ENCODE measurements at places on chromosomes 3 and 15.
A peak's percentile ranks its signal among the peaks of the same experiment; 100 is the strongest.

DNA sequence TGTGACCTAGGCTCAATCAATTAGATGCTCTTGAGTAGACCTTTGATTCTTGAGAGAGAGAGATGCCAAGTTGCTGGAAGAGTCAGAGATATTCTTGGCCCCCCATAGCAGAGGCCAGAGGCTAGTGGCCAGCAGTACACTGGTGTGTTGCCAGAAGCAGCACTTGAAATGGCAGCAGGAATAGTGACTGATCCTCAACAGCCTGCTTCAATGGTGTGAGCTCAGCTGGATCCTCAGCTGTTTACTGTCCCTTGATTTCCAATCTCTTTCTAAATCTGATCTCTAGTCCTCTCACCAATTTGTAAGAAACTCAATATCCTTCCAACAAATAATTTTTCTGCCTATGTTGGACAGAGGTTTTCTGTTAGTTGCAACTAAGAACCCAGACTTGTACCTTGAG is 170.3 kb upstream of the CCDC54 start:
- no peak for DNase-seq

- DNase-seq, result no peak
These were observed 36.8 kb upstream of the KLHL25 start for GRCh38 chr15:85831415-85832113.

DNA sequence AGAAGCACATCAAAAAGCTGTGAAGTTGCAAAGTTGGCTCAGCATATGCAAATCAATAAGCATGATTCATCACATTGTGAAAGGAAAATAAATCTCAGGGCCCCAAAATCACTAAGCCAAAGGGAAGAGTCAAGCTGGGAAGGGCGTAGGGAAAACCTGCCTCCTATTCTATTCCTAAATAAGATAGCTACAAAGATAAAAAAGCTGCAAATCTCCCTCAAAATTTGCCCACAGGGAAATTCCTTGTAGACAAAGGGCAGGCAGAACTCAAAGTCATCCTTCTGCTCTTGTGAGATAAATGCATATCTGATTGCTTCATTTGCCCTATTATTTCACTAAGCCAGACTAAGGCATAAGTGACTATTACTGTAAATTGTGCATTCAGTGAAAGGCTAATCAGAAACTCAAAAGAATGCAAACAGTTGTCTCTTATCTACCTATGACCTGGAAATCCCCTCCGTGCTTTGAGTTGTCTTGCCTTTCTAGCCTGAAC is 30.5 kb upstream of the CCNL1 start:
- no peak for DNase-seq

DNA sequence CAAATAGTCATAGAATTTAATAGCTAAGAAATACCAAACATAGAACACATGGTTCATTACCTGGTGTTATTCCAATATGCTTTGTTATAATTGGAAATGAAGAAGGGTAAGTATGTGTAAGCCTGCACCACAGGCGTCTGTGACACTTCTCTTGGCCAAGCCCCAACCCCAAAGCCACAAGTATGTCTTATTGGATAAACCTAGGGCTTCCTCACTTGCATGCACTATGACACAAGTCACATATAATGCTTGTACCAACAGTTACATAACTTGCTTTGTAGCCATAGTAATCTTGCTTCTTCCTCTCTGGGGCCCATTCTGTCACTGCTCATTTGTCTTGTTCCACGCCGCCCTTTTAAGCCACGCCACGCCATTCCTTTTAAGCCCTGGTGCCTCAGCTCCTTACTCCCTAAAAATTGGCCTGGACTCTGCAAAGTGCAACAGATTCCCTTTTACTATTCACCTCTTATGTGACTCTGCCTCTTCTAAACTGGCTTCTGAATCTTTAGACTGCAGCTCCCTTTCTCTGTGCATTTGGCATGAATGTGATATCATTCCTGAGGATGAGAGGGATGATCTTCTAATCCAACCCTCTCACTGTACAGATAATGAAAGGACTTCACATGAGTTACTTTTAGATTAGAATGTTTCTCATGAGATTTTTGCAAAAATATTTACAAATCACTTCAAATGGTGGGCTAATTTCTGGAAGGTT is 48.1 kb upstream of the EPHA3 start:
- no peak for DNase-seq

DNA sequence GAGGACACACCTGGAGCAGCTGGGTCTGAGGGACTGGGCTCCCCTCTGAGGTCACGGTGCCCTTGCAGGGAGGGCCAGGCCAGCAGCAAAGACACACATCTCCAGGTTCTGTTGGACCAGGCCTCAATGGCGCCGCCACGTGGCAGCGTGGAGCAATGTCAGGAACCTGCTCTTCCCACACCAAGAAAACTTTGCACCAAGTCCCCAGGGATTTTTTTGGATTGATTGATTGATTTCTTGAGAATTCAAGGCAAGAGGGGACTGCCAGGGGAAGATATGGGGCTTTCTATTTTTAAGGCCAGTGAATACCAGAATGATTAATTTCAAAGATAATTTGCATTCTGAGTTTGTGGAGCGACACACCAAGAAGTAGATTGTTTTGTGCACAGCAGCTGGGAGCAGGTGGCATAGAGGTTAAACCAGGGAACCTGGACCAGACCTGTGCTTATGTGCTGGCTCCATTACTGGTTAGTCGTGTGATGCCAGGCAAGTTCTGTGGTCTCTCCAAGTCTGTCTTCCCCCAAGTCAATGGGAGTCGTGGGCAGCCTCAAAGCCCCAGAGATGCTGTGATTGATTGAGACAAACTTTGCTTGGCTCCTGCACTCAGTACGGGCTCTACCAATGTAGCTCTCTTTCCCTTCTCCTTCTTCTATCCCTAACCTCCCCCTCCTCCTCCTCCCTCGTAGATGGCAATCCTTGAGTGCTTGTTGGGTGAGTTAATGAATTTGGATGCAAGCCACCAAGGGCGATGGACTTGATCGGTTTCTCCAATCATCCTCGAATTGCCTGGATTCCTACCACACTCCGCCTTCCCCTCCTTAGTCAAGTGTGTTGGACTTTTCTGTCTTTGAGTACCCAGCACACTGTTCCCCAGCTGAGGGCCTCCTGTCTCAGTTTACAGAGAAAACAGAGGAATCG is 96.2 kb upstream of the TRPM1 start:
- DNase-seq, result no peak

DNA sequence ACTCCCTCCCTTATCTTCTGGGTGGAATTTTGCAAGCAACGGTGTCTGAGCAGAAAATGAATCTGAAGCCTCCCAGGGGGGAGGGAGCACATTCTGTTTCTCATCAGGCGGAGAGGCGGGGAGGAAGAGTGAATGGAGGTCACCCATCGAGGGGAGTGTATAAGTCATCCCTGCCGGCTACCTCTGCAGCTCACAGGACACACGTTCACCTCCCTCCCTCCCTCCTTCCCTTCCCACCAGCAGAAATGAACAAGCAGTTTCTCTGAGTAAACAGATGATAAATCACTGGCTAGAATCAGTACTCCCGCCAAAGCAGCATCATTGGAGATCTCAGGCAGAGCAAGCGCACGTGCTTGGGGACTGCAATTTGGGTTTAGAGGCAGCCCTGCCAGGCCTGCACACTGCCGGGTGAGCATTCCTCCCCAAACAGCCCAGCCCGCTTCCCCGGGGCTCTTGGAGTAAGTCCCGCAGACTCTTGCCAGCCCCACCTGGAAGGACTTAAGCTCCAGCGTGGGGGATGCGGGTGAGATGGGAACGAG is 38.3 kb downstream of the CPN2 start:
- DNase-seq, result no peak

DNA sequence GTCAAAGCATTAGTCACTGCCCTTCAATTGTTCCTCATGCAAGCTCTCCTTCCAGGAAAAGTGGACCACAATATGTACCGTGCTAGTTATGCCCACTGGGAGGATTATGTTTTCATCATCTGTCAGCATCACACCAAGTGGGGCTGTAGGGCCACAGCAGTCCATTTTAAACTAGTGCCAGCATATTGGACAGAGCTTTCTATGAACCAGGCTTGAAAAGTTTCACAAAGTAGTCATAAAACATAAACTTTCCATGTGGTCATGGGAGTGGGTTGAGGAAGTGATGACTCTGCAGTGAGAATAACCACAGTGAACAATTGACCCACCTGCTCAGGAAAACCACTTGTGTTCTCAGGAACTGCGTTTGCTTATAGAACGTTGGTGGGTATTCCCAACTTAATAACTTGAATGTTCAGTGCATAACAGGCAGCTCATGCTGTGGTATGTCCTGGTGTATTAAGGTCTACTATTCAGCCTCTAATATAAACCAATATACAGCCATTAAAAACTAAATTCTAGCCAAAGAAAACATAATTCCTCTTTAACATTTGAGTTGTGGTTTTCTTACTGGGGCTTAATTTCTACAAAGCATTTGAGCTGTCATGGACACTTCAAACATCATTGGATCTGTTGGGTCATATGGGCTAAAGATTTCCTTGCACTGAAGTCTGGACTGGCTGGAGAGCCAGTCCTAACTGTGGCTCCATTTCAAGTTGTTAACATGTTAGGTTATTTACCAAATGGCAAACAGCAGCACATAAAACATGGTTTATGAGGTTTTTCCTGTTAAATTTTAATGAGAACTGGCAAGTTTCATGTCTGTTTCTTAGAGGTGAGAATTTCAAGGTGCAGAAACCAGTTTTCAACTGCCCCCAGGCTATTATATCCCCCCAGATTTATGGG is 274.1 kb downstream of the OTOL1 start:
- DNase-seq, result no peak

- DNase-seq, result no peak
These were observed 57.8 kb downstream of the WNT7A start for GRCh38 chr3:13822042-13822441.

- no peak for DNase-seq
These were observed 117.0 kb upstream of the CCDC54 start for GRCh38 chr3:107260207-107260606.

- no peak for DNase-seq
These were observed 143.5 kb downstream of the LRRC3B start for GRCh38 chr3:26766031-26766430.

DNA sequence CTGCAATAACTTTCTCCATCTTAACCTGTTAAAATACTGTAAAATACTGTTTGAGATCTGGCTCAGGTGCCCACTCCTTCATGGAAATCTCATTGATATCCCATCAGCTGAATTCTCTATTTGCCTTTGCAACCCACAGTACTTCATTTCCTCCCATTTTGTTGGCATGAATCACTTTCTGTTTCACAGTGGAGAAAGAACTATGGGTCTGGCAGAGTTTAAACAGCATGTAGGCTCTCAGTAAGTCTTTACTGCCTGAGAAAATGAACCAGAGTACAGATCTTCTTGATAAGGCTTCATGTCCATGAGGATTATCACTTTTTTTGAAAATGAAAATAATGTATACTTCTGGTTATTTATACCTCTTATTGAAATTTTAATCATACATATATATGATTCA is 245.9 kb downstream of the NAALADL2 start:
- no peak for DNase-seq

- DNase-seq, result no peak
These were observed 38.3 kb upstream of the ATOSA start for GRCh38 chr15:52717481-52717880.

- no peak for DNase-seq
These were observed 29.0 kb downstream of the TTBK2 start for GRCh38 chr15:42891569-42891968.

DNA sequence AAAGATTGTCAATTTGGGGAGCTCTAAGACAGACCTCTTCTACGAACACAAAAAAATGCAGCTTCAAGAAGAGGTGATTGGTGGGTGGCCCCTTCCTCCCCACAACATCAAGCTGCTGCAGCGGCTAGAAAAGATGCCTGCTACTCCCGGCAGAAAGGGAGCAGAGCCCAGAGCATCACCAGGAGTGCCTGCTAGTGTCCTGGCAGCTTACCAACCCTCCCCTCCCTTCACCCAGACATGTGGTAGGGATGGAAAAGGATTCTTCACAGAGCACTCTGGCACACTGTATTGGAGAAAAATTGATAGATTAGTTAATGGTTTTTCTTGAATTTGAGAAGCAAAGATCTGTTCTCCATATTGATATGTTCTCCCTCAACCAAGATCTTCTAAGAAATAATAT is 10.8 kb downstream of the IP6K1 start:
- no peak for DNase-seq

DNA sequence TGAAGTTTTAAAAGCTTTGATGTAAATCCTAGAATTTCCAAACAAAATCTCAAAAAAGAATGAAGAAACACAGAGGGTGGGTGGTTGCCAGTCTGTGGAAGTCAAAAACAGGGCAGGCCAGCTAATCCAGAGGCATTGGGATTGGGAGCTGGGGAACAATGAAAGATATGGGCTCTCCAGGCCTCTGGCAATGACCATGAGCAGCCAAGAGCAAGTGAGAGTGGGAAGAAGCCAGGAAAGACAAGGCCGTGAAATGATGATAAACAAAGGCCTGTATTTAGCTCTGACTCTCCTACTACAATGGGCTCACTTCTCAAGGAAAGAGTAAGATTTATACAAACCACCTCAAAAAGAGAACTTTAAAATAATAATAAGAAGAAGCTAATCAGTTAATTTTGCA is 248.5 kb downstream of the ZMAT3 start:
- no peak for DNase-seq

DNA sequence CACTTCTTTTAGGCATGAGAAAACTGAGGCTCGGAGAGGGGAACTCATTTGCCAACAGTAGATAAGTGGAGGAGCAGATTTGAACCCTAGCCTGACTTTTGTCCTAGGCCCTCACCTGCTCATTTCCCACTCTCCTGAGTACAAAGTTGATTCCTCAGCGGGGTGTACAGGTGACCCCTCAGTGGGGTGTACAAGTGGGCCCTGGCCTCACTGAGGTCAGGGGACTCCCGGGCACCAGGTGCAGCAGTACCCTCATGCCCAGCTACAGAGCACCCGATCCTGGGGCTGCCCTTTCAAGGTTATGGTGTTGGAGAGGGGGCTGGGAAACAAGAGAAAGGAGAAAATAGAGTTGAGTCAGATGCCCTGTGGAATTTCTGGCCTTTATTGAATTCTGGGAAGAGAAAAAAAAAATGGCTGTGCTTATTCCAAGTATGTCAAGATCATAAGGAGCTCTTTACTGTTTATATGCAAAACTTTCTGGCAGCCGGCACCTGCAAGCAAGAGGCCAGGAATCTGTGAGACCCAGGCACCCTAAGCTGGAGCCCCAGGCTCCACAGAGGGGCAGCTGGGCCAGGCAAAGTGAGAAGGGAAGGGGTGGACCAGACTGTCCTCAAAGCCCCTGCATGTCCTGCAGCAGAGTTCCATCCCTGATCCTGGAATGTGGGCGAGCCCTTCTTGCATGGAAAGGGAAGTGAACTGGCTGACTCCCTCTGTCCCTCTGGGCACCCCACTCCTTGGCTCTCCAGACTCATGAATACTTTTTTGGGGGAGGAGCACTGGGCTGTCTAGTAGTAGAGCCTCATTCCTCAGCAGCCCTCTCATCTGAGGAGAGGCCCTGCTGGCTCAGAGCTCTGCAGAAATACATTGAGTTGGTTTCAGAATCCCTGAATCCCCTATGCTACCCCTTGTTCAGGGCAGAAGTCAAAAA is 43.1 kb downstream of the AMOTL2 start:
- no peak for DNase-seq

- DNase-seq, result no peak
These were observed 49.9 kb downstream of the NMD3 start for GRCh38 chr3:161270991-161271390.

GRCh38 chr15:92197746-92198145 is 195.9 kb upstream of the ST8SIA2 start:
- no peak for DNase-seq

- peak; percentile 82 for DNase-seq
These were observed at the start of gene RNU5B-1 for GRCh38 chr15:65304381-65305149. Gene RNU5B-1 (plus strand): TSS chr15:65304677.

Data from stimulated activated CD4-positive, alpha-beta T cell treated with anti-CD3 and anti-CD28 coated beads, TNF-alpha, amount 100 ng/mL, for 24 hours (primary cell).